Heart left ventricle (tissue), 16 donors: ENCODE measurements at places on chromosomes 13 and 19.

GRCh38 chr19:17528610-17529009 is 17.2 kb downstream of the PGLS start:
- no peak overlapping the region for H3K27ac ChIP-seq
- H3K27me3 ChIP-seq, result peaks cover 40% of the 10 kb centered on the region
- no peaks in the 10 kb centered on the region for H3K4me1 ChIP-seq
- DNase-seq, result no peak
- H3K4me3 ChIP-seq, result no peak overlapping the region

GRCh38 chr19:21698215-21698614 is 69.2 kb downstream of the ZNF100 start:
- H3K27ac ChIP-seq, result no peak overlapping the region
- H3K27me3 ChIP-seq, result no peaks in the 10 kb centered on the region
- H3K4me1 ChIP-seq, result no peaks in the 10 kb centered on the region
- DNase-seq, result no peak
- no peak overlapping the region for H3K4me3 ChIP-seq
- H3K36me3 ChIP-seq, result no peaks in the 10 kb centered on the region

DNA sequence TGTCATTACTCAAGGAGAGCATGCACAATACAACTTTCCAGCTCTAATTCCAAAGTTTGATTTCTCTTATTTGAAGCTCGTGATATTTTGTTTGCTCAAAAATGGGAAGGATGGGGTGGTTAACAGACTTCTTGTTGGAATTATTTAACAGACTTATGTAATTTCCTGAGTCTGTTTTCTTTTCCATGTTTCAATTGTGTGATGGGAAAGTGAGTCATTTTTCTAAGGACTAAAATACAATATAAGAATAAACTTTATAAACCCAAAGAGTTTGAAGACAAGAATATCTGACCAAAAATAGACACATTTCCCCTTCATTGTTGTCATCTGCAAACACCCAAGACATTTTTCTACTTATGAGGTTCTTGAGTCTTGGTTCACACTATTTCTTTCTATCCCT is 211.8 kb upstream of the SLITRK5 start:
- H3K27ac ChIP-seq, result no peak overlapping the region
- H3K36me3 ChIP-seq, result no peaks in the 10 kb centered on the region
- no peaks in the 10 kb centered on the region for H3K4me1 ChIP-seq
- DNase-seq, result no peak
- no peaks in the 10 kb centered on the region for H3K27me3 ChIP-seq

GRCh38 chr13:37515226-37515625 is 83.3 kb downstream of the POSTN start:
- H3K4me3 ChIP-seq, result no peak overlapping the region
- H3K27me3 ChIP-seq, result no peaks in the 10 kb centered on the region
- no peak for DNase-seq
- H3K27ac ChIP-seq, result no peak overlapping the region

DNA sequence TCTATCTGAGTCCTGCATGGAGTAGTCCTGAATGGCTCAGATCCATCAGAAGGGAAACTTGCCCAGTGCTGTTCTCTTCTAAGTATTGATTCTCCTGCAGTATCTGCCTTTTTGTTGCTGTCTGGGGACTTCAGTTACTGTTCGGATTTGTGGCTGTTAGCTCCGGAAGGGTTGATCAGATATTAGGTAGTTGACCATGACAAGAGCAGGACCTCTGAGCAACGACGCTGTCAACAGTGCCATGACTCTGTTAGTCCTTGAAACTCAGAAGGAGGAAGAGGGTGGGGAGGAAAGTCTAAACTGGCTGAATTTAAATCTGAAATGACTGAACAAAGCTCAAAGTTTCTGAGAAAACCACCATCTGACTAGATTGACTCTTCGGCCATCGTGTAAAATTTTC is 42.2 kb downstream of the CCNE1 start:
- no peak overlapping the region for H3K4me3 ChIP-seq
- no peaks in the 10 kb centered on the region for H3K36me3 ChIP-seq
- DNase-seq, result no peak
- no peak overlapping the region for H3K27ac ChIP-seq
- H3K4me1 ChIP-seq, result no peaks in the 10 kb centered on the region
- no peaks in the 10 kb centered on the region for H3K27me3 ChIP-seq

GRCh38 chr19:13493516-13494310 is 12.6 kb downstream of the CACNA1A start:
- H3K4me1 ChIP-seq, result no peaks in the 10 kb centered on the region
- H3K4me3 ChIP-seq, result no peak overlapping the region
- H3K27me3 ChIP-seq, result peaks cover 30% of the 10 kb centered on the region
- no peak overlapping the region for H3K27ac ChIP-seq
- DNase-seq, result no peak
- H3K36me3 ChIP-seq, result no peaks in the 10 kb centered on the region

GRCh38 chr19:44757735-44758505 is 9.4 kb downstream of the BCL3 start:
- peak overlapping the region; percentile 50 for H3K4me3 ChIP-seq
- peaks cover 22% of the 10 kb centered on the region for H3K36me3 ChIP-seq
- peak; percentile 88 for DNase-seq
- H3K4me1 ChIP-seq, result peaks cover 57% of the 10 kb centered on the region
- no peaks in the 10 kb centered on the region for H3K27me3 ChIP-seq

DNA sequence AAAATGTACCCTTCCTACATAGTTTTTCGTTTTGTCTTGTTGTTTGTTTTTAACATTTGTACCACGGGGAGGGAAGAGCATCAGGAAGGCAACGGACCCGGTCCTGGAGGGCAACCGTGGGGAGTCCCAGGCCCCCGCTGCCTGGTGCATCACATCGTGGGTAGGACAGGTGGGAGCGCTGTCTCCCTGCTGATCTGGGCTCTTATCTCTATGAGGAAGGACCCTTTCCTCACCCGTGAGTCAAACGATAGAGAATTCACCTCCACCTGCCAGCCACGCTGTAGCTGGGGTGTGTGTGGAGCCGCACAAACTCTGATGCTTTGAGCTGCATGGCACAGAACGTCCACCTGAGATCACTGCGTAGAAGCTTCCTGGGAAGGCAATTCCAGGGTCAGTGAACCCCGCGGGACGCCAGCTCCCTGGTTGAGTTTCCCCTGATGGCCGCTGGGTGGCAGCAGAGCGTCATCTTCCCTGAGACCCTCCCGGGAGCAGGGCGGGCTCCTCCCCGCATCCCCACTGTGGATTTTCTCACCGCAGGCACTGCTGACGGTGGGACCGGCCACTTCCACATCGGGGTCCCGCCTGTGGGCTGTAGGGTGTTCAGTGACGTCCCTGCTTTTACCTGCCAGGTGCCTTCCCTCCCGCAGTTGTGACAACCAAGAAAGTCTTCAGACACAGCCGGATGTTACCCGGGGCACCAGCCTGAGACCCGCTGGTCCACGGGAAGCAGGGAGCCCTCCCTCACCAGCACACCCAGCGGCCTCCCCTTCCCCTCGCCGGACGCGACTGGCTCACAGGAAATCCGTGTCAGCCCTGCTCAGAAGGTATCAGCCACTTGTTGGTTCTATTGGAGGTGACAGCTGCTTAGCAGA is 54.7 kb downstream of the ZNF787 start:
- H3K27ac ChIP-seq, result no peak overlapping the region
- DNase-seq, result peak; percentile 42
- no peaks in the 10 kb centered on the region for H3K36me3 ChIP-seq
- peak overlapping the region; percentile 26 for H3K4me3 ChIP-seq
- no peaks in the 10 kb centered on the region for H3K27me3 ChIP-seq
- no peaks in the 10 kb centered on the region for H3K4me1 ChIP-seq

DNA sequence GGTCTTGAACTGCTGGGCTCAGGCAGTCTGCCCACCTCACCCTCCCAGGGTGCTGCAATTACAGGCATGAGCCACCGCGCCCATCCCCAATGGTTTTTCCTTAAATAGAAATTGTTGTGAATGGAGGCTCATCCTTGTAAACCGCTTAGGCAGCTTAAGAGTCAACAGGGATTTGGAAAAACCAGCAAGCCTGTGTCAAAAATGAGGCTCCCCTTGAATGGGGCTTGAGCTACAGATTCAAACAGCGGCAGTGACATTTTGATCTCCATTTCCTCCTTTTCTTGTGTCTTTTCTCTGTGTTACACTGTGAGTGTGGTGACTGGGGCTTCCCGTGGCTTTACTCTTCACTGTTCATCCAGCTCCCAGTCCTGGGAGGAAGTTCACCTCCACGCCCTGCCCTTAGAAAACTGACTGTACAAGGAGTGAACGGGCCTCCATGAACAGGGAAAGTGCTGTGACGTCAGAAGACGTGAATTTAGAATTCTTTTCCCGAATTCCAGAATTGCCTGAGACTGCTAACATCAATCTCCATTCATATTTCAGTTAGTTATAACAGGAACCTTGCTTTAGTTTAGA is 15.3 kb upstream of the RAB8A start:
- no peak overlapping the region for H3K4me3 ChIP-seq
- peaks cover 98% of the 10 kb centered on the region for H3K36me3 ChIP-seq
- no peak for DNase-seq
- no peaks in the 10 kb centered on the region for H3K4me1 ChIP-seq
- no peaks in the 10 kb centered on the region for H3K27me3 ChIP-seq

- H3K36me3 ChIP-seq, result no peaks in the 10 kb centered on the region
- no peaks in the 10 kb centered on the region for H3K27me3 ChIP-seq
- DNase-seq, result no peak
- no peak overlapping the region for H3K27ac ChIP-seq
- H3K4me1 ChIP-seq, result no peaks in the 10 kb centered on the region
- H3K4me3 ChIP-seq, result no peak overlapping the region
Measured at GRCh38 chr13:50026788-50027473, 11.7 kb downstream of the KCNRG start.

DNA sequence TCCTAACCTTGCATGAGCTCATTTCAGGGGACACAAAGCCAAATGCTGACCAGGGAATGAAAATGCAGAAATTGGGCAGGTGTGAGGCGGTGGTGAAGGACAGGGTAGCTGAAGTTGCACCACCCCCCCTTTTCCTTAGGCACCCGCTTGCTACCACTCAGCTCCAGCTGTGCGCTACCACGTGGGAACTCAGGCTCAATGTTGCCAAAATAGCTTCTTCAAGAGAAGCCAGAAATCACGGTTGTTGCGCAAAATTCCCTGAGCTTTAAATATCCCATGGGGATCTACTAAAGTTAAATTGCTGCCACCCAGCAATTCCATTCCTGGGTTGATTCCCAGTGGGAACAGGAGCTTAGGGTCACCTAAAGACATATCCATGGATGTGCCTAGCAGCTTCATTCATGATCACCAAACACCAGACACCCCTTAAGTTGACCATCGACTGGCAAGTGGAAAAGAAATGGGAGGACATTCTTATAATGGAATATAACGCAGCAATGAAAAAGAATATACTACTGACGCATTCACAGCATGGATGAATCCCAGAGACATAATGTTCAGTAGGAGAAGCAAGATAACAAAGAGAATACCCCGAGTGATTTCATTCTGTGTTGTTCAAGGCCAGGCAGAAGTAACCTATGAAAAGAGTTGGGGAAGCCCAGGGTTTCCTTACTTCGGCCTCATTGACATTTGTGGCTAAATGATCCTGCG is 12.8 kb upstream of the ADGRL1 start:
- no peaks in the 10 kb centered on the region for H3K27me3 ChIP-seq
- no peak overlapping the region for H3K27ac ChIP-seq
- no peak overlapping the region for H3K4me3 ChIP-seq
- no peaks in the 10 kb centered on the region for H3K4me1 ChIP-seq
- no peaks in the 10 kb centered on the region for H3K36me3 ChIP-seq

DNA sequence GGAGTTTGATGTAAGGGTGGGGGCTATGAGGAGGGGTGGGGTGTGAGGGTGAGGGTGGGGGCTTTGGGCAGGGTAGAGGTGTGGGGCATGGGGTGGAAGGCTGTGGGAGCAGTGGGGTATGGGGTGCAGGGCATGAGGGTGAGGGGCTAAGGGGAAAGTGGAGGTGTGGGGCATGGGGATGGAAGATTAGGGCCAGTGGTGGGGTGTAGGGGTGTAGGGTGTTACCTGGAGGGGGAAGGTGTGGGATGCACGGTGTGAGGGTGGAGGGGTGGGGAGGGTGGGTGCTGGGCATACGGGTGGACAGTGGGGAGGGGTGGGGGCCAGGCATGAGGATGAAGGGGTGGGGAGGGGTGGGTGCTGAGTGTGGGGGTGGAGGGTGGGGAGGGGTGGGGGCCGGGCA is 22.9 kb upstream of the RASA3 start:
- H3K27me3 ChIP-seq, result no peaks in the 10 kb centered on the region
- H3K27ac ChIP-seq, result no peak overlapping the region
- no peaks in the 10 kb centered on the region for H3K36me3 ChIP-seq
- H3K4me1 ChIP-seq, result no peaks in the 10 kb centered on the region

DNA sequence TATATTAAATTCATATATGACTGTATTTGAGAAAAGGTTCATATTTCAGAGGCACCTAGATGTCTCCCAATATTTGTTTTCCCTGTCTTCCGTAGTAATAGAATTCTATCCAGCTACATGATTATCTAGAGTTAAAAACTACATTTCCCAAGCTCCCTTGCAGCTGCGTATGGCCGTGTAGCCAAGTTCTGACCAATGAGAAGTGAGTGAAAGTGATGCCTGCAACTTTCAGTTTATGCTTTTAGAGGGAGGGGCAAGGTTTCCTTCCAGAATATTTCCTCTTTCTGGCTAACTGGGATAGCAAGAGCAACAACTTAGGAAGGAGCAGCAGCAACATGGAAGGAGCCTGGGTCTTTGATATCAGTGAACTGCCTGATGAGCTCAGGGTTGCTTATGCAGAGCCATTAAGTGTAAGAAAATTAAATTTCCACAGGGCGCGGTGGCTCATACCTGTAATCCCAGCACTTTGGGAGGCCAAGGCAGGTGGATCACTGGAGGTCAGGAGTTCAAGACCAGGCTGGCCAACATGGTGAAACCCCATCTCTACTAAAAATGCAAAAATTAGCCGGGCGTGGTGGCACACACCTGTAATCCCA is 23.2 kb upstream of the CYP2A13 start:
- no peaks in the 10 kb centered on the region for H3K4me1 ChIP-seq
- no peak overlapping the region for H3K4me3 ChIP-seq
- DNase-seq, result no peak
- no peaks in the 10 kb centered on the region for H3K27me3 ChIP-seq
- no peaks in the 10 kb centered on the region for H3K36me3 ChIP-seq

DNA sequence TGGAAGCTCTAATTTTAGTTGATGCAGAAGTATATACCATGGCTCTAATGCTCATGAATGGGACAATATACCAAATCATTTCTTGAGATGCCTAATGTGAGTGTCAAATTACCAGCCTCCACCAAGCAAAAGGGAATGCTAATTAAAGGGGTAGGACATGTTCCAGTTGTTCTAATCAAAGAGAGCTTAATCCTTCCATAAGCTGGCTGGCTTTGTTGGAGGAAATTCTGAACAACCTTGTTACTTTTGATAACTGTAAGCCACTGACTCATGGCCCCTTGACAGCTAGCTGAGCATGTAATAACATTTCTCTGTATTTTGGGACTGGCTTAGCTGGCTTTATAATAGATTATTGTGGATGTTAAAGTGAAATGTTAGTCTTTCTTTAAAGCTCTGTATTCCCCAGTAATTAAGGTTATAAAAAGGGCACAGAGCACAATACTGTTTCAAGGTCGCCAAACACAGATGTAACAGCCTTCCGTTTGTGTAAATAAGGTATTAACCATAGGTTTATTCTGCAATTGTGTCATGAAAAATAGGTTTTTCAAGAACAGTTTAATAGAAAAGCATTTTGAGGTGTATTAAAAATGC is 1194.0 kb downstream of the PCDH9 start:
- no peak overlapping the region for H3K27ac ChIP-seq
- H3K4me3 ChIP-seq, result no peak overlapping the region
- no peaks in the 10 kb centered on the region for H3K27me3 ChIP-seq
- no peak for DNase-seq
